Mesendoderm (in vitro differentiated cells): ENCODE measurements at places on chromosomes 3 and 15.
A peak's percentile ranks its signal among the peaks of the same experiment; 100 is the strongest.

DNA sequence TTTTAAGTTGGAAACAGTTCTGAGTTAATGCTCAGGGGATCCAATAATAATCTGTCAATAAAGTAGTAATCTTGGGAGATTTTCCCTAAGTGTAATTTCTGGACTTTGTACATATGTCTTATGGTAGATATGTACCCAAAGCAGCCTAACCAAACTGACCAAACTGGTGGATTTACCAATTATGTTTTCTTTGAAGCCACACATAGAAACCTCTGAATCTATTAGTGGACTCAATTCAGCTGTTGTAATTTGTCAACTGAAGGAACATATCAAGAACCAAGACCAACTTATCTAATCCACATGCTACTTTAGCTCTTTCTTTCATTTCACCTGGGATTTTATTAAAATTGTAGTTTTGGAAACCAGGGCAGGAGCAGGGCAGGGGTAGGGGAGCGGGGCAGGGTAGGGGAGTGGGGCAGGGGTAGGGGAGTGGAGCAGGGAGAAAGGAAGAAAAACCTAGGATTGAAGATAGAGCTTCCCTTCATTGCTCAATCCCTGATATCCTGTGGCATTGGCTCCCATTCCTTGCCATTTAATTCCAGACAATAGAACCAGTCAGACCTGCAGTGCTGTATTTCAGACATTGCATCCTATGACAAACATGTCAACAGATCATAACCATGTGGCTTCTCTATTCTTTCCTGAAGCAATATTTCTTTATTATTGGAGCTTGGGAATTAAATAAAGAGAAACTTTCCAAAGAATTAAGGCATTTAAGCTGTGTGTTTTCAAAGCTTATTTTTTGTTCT lies 101.8 kb downstream of the NFKBIZ start:
- DNase-seq: no peak

GRCh38 chr3:195849322-195850074 lies 37.8 kb upstream of the MUC4 start:
- DNase-seq: no peak

- DNase-seq: peak; percentile 62
These were observed 13.2 kb downstream of the IL1RAP start for GRCh38 chr3:190526787-190527762.

GRCh38 chr3:182092662-182093262 lies 381.0 kb downstream of the SOX2 start:
- no peak for DNase-seq
